ENCODE measurements at places on chromosomes 12 and 14.

DNA sequence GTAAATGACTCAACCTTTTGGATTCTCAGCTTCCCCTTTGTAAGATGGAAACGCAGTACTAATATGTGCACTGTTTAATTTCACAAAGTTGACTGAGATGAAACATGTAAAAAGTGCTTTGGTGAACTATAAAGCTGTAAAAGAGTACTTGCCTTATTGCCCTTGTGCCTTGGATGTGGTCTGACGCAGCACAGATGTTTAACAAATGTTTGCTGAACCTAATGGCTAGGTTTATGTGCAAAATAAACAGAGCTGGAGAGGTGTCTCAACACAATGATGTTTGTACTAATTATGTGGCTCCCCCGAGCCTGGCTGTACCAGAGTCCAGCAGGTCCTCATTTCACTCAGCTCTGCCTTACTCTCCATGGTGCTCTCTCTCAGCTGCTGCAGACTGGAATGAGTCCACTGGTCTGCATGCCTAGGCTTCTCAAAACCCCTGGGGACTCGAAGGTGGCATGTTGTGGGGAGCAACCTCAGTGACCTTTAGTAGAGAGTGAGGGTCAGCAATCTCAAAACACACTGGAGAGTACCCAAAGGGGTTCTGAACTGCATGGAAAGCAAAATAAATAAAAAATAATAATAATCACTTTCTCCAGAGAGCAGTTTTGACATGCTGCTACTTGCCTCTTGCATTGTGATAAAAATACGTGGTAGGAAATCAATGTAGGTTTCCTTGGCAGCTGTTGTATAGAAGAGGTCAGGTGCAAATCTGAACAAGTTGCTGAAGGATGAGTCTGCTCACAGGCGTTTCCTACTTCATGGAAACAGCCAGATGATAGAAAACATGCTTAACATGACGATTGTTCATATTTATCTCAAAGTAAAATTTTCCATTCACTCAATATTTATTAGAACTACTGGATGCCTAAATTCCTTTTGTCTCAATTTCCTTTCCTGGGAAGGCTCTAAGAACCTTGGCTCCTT is 8.5 kb upstream of the AMIGO2 start:
- no peak for DNase-seq

DNA sequence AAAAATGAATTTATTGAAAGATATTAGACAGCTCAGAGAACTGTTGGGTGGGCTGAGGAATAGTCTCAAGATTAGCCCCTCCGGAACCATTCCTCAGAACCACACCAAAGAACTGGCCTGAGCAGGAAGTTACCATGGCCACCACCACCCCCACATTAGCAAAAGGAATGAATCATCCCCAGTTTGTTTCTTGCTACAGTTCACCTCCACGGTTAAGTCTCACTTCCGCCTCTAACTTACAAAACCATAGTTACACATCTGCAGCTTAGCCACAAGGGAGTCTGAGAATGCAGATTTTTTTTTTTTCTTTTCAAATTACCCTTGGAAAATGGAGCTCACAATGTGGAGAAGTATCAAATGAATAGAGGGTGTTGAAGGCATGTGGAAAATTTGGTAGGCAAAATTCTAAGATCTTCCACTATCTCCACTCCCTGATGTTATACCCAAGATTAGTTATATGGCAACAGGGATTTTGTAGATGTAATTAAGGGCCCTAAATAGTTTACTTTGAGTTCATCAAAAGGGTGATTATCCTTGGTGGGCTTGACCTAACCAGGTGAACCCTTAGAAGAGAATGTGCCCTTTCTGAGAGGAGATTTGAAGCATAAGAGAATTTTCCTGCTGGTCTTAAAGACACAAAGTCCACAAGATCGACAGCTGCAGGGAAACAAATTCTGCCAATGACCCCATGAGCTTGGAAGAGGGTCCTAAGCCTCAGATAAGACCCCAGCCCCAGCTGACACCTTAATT is 129.8 kb upstream of the KRR1 start:
- DNase-seq = no peak

- DNase-seq = no peak
These were observed 1.1 kb upstream of the UBC start for GRCh38 chr12:124915239-124916236.

DNA sequence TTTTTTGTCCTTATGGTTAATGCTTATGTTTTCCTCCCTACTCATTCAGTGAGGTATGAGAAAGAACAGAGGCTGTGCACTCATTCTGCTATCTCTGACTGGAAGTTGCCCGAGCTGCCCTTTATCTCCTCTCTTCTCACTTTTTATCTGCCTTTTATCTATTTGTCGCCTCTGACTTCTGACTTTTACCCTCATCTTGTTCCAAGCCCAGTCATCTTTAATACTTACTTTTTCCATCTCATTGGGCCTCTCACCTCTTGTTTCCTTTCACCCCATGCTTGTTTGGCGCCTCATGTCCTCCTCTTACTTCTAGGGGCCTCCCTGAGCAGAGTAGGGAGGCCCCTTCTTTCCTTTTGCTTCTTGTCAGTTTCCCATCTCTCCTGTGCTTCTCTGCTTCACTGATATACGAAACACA is 50.7 kb downstream of the DIP2B start:
- no peak for DNase-seq

GRCh38 chr12:128971802-128972201 is 118.5 kb downstream of the GLT1D1 start:
- no peak for DNase-seq

GRCh38 chr14:31080056-31080455 is 53.9 kb upstream of the STRN3 start:
- DNase-seq = no peak
